ENCODE measurements at places on chromosomes 16 and 17.

GRCh38 chr16:11670171-11671131 is 2.2 kb downstream of the SNN start:
- DNase-seq, result no peak

- no peak for DNase-seq
Observed at GRCh38 chr17:49548506-49549310, 27.0 kb upstream of the NXPH3 start.

- no peak for DNase-seq
Observed at GRCh38 chr17:49108318-49108717, 24.3 kb upstream of the B4GALNT2 start.

DNA sequence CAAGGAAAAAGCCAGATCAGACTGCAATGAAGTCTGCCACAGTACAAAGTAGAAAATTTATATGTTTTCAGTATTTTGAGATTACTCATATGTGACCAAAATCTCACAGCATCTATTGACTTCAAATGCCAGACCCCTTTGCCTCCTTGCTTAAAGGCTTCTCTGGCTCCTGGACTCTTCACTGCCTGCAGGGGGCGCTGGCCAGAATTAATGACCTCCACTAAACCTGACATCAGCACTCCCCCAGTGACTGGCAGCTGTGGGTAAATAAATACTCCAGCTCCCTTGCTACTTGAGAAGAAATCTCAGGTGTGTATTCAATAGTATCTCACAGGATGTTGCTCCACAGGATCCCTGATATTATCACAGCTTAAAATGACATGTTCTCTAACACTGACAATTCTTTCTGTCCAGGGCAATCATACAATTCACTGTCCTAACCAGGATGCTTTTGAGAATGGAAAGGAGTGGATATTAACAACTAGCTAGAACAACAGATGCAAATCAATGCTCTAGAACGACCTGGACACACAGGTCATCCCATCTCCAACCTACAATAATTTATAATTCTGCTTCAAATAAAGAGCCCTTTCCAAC is 4.0 kb downstream of the BECN1 start:
- peak; percentile 59 for DNase-seq

- no peak for DNase-seq
Observed at GRCh38 chr17:27324771-27325339, 30.9 kb downstream of the WSB1 start.

GRCh38 chr17:33112763-33113162 is 121.1 kb downstream of the SPACA3 start:
- DNase-seq, result no peak

GRCh38 chr17:30021708-30022317 is 80.4 kb downstream of the EFCAB5 start:
- peak; percentile 76 for DNase-seq

DNA sequence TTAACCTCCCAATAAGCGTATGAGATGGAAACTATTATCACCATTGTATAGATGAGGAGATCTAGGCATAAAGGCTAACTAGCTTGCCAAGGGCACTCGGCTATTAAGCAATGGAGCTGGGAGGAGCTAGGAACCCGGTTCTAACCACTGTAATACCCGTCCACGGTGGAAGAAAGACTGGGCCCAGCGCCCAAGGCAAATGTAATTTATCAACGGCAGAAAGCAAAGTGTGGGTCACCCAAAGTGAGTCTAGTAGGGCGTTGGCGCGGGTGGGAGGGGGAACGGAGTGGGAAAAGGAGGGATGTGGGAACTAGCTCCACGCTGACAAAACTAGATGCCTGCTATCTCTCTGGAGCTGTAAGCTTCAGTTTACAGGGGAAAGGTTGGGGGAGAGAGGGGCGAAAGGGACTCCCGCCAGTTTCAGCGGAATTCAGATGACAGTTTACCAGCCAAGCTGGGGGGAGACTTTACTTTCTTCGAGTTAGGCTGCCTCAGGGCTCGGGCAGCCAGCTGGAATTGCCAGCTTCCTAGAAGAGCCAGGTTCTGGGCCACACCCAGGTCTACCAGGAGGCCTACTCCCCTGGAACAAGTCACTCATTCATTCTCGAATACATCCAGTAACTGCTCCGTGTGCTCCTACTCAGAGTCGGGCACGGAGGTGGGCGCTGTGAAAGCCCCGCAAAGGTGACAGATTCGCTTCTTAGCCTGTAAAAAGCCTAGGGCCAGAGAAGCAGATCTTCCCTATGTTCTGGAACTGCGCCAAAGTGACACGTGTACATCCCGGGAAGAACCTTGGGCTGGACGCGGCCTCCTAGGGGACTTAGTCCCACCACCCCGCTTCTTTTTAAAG is 837 bp downstream of the LRRC59 start:
- no peak for DNase-seq

DNA sequence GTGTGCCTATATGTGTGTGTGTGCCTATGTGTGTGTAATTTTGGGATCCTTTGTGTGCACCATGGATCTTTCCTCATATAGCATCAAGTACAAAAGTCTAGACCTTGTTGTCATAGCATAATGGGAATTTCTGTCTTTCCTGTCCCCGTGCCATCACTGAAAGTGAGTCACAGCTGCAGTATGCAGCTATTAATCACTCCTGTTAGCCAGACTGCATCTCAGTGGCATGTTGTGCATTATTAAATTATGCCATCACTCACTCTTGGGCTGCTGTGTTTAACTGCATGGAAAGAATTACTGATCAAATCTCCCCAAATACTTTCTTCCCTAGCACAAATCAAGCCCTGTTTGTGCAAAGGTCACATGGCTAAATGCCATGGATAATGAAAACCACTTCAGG is 92.4 kb downstream of the CBLN1 start:
- DNase-seq, result no peak

GRCh38 chr16:52318302-52319009 is 228.5 kb downstream of the TOX3 start:
- DNase-seq, result peak; percentile 41

DNA sequence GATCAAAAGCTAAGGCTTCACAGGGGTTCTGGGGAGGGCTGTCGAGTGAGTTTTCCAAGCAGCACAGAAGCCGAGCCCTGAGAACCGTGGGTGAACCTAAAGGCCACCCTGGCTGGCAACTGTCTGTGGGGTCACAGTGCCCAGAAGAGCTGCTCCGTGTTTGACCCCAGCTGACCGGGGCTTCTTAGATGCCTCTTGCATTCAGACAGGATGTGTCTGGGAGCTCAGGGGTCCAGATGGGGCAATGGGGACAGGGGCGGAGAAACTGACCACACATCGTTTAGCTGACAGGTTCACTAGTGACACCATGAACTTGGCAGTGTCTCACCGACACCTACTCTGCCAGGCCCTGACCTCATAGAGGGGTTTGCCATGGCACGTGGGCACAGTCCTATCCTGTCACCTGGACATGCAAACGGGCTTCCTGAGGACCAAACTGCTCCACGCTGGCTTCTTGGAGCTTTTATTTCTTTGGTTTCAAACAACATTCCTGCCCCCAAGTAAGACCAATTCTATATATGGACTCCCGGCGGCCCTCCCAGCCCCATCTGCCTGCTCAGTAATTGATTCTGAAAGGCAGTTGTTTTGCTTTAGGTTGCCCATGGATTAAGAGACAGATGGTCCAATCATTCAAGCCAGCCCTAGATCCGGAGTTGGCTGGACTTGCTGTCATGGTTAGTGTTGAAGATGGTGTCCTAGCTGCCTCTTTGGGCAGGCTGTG is 22.2 kb downstream of the WSCD1 start:
- no peak for DNase-seq

DNA sequence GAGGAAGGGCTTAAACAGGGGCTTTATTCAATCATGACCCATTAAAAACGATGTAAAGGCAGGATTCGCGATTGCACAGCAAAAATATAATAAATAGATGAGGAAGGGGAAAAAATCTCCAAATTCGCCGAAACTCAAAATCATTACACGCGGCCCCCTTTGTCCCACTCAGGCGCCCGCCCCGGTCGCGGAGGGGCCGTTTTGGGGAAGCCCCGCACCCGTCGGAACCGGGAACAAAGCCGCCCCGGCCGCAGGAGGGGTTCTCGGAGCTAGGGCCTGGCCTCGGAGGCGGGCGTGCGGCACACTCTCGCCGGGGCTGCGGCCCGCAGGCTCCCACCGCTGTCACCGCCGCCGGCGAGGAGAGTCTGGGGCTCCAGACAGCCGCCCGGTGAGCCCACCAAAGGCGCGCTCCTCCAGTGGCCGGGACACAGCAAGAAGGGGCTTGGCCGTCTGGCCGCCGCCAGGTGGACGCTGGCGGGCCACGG is 521 bp downstream of the C16orf87 start:
- DNase-seq, result no peak

DNA sequence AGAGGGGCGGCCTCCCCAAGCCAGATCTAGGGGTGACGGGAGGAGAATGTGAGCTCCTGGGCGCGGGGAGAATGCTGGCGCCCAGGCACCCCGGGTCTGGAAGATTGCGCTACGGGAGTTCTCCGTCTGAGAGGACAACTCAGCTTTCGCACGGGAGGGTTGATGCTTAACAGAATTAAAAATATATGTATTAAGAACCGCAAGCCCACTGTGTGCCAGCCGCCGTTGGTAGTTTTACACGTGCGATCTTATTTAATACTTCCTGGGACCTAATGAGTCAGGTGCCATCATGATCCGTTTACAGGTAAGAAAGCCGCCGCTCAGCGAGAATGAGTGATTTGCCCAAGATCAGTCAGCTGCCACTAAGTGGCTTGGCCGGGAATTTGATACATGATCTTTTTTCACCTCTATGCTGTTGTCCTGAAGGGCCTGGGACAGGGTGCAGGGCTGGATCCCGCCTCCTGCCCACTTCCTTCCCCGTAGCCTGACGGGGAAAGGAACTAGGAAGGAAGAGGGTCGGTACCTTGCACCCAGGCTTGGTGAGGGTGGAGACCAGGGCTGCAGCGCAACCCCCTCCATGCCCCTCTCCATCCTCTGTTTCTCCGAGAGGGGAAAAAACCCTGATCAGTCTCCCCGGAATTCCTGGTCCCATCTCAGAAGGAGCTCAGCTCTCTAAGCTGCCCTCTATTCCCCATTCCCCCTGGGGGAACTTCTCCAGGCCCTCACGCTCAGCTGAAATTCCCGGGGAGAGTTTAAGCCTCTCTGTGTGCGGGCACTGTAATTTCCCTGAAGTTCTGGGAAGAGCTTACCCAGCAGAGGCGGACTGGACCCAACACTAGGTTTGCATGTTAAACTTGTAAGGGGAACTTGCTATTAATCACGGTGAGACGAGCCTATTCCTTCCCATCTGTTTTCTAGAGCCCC is 983 bp downstream of the VAT1L start:
- DNase-seq, result no peak

DNA sequence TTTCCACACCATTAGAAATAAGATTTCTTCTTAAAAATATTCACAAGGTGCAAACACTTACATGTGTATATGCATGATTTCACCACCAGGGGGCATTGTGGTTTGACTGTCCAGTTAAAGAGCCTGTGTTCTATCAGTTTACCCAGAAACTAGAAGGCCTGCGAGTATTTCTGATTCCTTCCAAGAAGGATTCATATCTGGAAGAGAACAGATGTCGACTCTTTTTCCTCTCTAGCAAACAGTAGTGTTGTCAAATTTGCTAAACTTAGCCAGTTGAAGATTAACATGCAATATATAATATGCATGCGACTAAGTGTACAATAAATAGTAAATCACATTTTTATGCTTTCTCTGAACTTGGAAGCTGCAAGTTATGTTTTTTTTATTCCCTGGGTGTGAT is 404.1 kb downstream of the WWOX start:
- peak; percentile 23 for DNase-seq

DNA sequence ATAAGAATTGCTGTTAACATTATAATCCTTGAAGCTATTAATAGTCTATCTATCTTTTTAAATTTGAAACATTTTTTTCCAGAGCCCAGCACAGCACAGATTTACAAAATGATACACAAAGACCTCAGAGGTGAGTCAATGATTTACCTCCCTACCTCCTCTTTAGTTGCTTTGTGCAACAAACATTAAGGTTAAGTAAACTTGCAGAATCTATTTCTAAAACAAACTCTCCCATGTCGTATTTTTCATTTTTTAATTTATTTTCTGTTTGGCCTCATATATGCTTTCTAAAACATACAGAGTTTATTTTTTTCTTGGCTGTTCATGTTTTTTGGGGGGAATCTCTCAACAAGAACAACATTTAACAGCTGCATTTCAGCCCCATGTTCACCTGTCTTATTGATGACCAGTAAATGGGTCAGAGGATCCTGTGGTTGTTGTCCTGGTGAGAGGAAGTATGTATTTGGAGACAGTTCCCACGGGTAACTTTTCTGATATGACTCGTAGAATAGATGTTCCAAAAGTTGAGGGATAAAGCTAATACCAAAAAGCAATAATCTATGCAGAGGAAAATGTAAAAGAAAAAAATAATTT is 42.6 kb downstream of the ABCA9 start:
- DNase-seq, result no peak

GRCh38 chr16:54422159-54422558 is 135.6 kb upstream of the IRX3 start:
- no peak for DNase-seq

DNA sequence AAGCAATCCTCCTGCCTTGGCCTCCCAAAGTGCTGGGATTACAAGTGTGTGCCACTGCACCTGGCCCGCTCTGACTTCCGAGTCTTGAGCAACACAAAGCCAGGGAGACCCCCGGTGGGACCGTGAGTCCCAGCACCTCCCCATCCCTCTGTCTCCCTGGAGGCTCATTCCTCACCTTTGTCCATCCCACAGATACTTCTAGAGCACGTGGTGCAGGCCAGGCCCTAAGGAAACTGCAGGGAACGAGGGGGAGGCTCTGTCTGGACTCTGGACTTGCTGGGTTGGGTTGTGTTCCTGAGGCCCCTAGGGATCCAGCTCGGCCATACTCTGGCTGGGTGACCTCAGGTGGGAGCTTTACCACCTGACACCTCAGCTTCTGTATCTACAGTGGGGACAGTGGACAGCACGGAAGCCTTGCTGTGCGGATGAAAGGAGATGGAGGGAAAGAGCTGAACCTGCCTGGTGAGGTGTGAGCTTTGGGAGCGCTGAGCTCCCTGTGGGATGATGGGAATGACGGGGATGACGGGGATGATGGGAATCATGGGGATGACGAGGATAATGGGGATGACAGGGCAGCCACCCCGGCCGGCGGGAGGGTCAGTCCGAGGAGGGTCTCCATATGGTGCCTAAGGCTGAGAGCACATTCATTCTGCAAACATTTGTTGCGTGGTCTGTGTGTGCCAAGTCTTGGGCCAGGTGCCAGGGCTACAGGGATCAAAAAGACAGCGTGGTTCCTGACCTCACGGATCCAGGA is 26.6 kb downstream of the C16orf74 start:
- no peak for DNase-seq

DNA sequence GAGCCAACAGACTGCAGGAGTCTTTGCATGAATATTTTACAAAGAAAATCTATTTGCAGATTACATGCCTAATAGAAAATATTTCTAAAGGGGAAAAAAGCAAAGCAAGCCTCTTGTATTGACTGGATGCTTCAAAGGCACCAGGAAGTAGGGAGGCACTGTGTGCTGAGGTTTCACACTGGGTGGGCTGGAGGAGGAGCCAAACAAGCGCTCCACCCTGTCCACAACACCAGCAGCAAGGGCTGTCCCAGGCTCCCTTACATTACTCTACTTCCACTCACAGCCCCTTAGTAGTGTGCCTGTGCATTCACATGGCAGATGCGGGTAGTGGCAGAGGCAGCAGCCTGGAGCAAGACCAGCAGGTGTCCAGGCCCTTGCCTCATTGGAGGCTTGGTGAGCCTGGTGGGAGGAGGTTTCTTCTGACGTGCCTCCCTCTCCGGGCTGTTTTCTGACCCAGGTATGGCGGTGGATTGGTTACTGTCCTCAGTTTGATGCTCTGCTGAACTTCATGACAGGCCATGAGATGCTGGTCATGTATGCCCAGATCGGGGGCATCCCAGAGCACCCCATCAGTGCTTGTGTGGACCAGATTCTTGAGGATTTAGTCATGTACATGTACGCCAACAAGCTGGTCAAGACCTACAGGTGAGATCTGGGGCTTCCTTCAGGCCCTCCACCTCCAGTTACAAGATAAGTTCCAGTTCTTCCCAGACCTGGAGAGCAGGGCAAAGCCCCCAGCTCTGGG is 7.0 kb upstream of the CCNF start:
- DNase-seq, result no peak
